ENCODE measurements at places on chromosomes 1 and 21. TPM values are rescaled to one million over a fixed set of nuclear protein-coding genes. Genes with fewer than 3 reads are reported as not detected.

DNA sequence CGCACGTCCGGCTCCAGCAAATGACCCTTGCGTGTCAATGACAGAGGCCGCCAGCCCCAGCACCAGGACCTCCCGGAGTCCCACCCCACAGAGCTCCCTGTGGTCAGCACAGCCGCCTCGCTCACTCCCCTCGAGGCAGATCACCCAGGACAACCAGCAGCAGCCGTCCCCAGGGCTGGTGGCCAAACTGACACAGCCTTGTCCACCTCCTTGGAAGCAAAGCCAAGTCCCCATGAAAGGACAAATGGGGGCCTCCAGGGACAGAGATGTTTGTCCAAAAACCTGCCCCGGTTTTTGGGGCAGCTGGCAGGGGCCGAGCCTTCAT, 2.1 kb downstream of the KRTAP10-10 start:
- DNase-seq, result no peak

The SYDE2 gene
- 21.4 TPM for total RNA-seq

GRCh38 chr1:197320991-197321531, 53.0 kb downstream of the CRB1 start:
- DNase-seq, result no peak

DNA sequence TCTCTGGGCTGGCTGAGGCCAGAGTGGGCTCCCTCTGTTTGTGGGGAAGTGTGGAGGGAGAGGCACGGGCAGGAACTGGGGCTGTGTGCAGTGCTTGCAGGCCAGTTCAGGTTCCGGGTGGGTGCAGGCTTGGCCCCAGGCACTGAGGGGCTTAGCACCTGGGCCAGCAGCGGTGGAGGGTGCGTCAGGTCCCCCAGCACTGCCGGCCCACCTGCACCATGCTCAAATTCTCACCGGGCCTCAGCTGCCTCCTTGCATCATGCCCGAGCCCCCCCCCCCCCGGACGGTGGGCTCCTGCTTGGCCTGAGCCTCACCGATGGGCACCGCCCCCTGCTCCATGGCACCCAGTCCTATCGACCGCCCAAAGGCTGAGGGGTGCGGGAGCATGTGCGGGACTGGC, 26.3 kb upstream of the FCGR2A start:
- DNase-seq, result no peak
